ENCODE measurements at places on chromosomes 7 and 10. TPM values are rescaled to one million over a fixed set of nuclear protein-coding genes. Genes with fewer than 3 reads are reported as not detected.

- no peak for DNase-seq
These were observed 70.6 kb upstream of the ZMIZ2 start for GRCh38 chr7:44678101-44678470.

- DNase-seq, result no peak
These were observed 158.5 kb upstream of the YAE1 start for GRCh38 chr7:39407723-39408122.

GRCh38 chr7:93551063-93551895, 23.2 kb downstream of the CALCR start:
- no peak for DNase-seq

- DNase-seq, result no peak
These were observed 1224.6 kb upstream of the LRRTM3 start for GRCh38 chr10:65701168-65701776.

DNA sequence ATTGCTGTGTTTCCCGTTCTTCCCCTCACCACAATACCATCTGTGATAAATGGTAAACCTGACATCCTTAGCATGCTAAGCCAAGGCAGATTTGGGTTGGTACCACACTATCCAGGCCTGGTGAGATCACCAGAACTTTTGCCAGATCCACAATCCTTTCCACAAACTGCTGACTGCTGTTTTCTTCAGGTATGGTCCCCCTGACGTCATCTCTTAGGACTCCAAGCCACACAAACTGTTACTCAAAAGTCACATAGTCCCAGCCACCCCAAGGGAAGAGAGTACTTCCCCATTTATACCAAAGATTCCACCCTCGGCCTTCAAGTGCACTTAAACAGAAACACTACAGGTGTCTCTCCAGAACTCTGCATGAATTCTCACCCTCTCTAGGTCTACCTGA, 34.8 kb downstream of the SLC25A13 start:
- DNase-seq, result no peak

DNA sequence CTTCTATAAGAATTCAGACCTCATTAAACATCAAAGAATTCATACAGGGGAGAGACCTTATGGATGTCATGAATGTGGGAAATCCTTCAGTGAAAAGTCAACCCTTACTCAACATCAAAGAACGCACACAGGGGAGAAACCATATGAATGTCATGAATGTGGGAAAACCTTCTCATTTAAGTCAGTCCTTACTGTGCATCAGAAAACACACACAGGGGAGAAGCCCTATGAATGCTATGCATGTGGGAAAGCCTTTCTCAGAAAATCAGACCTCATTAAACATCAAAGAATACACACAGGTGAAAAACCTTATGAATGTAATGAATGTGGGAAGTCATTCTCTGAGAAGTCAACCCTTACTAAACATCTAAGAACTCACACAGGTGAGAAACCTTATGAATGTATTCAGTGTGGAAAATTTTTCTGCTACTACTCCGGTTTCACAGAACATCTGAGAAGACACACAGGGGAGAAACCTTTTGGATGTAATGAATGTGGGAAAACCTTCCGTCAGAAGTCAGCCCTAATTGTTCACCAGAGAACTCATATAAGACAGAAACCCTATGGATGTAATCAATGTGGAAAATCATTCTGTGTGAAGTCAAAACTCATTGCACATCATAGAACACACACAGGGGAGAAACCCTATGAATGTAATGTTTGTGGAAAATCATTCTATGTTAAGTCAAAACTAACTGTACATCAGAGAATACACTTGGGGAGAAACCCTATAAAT, 24.1 kb downstream of the ZNF37A start:
- DNase-seq, result no peak

- no peak for DNase-seq
These were observed 506 bp downstream of the MCM10 start for GRCh38 chr10:13161857-13162271.

DNA sequence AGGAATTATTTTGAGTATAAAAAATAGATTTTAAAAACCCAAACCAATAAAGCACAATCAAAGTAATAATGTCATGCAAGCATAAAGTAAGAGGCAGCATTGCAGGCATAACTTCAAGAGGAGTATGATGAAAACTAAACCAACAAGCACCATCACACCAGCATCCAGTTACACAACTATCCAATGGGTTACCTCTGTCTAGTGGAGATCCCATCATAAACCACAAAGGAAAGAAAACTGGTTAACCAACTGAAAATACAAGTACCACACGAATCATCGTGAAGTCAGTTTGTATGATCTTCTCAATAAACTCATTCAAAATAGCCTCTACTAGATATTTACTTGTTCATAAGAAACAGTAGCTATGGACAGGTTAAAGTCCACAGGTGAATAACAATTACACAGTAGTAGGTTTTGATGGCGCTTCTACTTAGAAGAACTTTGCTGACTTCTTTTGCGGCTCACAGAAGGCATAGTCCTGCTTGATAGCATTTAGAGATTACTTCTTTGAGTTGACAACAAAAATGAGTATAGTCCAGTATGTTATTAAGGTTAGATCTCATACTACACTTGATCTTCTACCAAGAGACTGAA, 116.6 kb downstream of the MICU1 start:
- no peak for DNase-seq

- DNase-seq, result no peak
These were observed 91.0 kb downstream of the SEMA3D start for GRCh38 chr7:85095806-85096205.

- no peak for DNase-seq
These were observed 28.1 kb upstream of the CDH23 start for GRCh38 chr10:71368643-71369042.

- DNase-seq, result no peak
These were observed 165.7 kb upstream of the AHR start for GRCh38 chr7:17132726-17133125.

DNA sequence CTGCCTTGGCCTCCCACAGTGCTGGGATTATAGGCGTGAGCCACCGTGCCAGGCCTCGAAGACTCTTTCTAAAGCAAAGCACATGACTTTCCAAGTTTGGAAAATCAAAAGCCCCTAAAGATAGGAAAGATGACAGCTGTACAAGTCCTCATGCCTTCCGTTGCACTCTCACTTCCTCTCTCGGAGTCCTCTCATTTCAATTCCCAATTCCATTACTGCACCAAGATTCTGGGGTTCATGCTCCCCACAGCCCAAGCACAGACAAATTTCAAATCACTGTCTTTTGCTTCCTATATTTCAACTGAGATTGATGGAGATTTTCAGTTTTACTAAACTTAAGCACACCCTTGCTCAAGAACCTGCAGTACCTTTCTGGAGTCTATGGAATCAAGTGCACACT, 10.9 kb upstream of the PLAU start:
- no peak for DNase-seq

DNA sequence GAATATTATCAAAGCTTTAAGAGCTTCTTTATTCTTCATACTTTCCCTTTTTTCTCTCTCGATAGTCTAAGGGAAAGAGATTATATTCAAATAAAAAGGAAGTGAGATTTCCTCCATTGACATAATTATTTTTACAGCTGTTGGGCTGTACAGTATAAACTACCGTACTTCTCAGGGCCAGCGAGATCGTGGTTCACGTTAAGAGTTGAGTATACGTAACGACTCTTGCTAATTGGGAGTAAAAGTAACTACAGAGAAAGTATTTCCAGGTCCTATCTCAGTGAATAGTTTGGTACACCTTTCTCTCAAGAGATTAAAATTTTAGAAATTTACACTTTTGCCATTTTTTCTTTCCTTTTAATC, 57.8 kb downstream of the INPP5F start:
- DNase-seq, result no peak

GRCh38 chr10:108904163-108904838, 1019.0 kb downstream of the XPNPEP1 start:
- no peak for DNase-seq

PLCE1 gene
- total RNA-seq, result 59.2 TPM

ABCC2 gene
- total RNA-seq, result 1.5 TPM

CPA5 gene
- 0.57 TPM for total RNA-seq

BZW2 gene
- total RNA-seq, result 96.3 TPM

TWIST1 gene
- 3.7 TPM for total RNA-seq

LRRC18 gene
- total RNA-seq, result not detected

C10orf62 gene
- total RNA-seq, result not detected

SNX10 gene
- total RNA-seq, result 2.6 TPM

NRP1 gene
- 68.3 TPM for total RNA-seq

LIPJ gene
- 0.39 TPM for total RNA-seq

CABCOCO1 gene
- 1.0 TPM for total RNA-seq

BUD23 gene
- 69.6 TPM for total RNA-seq

CALHM3 gene
- total RNA-seq, result not detected

PRPS1L1 gene
- total RNA-seq, result not detected
